Neural crest cell (in vitro differentiated cells): ENCODE measurements at places on chromosomes 6 and 20. TPM values are rescaled to one million over a fixed set of nuclear protein-coding genes. Genes with fewer than 3 reads are reported as not detected.

- DNase-seq, result no peak
Observed at GRCh38 chr6:169955731-169956437, 204.5 kb downstream of the ERMARD start.

DNA sequence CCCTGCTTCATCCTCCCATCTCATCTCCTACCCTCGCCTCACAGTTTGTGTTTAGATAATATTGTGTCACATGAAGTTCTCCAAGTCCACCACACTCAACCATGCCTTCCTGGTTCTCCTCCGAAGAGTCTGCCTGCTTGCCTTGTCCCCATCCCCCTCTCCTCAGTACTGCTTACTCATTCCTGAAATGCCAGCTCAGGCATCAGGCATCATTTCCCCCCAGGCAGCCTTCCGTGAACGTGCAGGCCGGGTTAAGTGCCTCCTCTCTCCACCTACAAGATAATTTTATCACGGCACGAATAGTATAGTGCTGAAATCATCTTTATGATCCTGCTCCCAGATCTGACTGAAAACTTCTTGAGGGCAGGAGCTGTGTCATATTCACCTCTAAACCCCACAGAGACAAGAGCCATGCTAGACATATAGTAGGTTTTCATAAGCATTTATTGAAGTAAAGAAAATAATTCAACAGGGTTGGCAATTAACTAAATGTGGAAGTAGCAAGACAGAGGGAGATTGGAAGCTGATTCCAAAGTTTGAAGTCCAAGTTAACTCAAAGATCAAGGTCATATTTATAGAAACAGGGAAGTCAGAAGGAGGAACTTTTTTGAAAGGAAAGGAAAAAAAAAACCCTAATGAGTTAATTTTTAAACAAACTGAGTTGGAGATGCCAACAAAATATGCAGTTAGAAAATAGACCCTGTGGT, 48.7 kb upstream of the BMP2 start:
- DNase-seq, result no peak

GRCh38 chr20:32594204-32594603, 9.1 kb upstream of the NOL4L start:
- no peak for DNase-seq

DNA sequence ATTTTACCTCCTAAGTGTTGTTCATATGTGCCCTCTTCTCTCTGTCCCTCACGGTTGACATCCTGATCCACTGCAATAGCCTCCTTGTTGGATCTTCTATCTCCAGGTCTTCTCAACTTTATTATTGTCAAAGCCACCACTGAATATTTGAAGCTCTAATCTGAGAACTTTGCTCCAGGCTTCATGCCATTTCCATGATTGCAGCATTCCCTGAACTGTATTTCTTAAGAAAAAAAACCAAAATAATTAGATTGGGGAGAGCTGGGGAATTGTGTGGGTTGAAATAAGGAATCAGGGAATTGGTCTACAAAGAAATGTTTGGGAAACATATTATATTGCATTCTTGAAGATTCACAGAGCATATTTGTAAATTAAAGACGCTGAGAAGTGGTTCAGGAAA, 2.5 kb upstream of the STX7 start:
- no peak for DNase-seq

- no peak for DNase-seq
Observed at GRCh38 chr6:125587666-125588632, 161.5 kb upstream of the HEY2 start.

GRCh38 chr6:168649209-168649608, 208.2 kb downstream of the SMOC2 start:
- no peak for DNase-seq

DNA sequence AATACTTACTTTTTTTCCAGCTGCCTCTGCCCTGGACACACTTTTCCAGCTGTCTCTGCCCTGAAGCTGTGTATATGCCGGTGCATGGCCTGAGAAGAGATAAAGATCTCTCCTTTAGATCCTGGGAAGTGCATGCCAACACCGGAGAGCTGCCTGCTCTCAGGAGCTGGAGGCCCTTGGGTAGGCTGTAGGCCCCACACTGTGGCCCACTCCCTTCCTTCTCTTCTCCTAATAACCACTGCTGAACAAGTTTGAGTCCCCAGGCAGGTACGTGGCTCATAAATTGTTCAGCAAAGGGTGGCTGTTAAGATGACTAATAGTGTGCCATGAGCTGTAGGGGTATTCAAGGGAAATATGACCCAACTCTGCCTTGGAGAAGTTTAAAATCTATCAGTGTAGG, 102.5 kb downstream of the CD24 start:
- DNase-seq, result no peak

DNA sequence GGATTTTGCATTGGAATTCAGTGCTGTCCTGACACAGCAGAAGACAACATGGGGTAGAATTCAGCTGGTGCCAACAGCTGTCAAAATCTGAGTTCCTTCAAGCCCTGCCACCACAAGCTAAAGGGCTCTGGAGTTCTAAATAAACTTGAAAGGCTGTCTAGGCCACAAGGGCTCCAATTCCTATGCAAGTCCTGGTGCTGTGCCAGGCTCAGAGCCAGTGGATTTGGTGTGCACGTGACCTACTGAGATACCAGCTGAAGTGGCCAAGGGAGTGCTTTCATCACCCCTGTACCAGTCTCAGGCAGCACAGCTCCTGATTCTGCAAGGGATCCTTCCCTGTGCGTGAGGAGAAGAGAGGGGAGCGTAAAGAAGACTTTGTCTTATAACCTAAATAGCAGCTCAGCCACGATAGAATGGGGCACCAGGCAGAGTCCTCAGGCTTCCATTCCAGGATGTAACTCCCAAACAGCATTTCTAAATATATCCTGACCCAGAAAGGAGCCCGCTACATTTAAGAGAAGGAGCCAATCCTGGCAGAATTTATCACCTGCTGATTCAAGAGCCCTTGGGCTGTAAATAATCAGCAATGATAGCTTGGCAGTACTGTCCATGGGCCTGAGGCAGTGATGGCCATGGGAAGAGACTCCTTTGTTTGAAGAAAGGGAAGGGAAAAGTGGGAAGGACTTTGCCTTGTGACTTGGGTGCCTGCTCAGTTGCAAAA, 881.2 kb upstream of the EPHA7 start:
- no peak for DNase-seq

GRCh38 chr6:168002804-168003203, 5.3 kb downstream of the KIF25 start:
- DNase-seq, result no peak

DNA sequence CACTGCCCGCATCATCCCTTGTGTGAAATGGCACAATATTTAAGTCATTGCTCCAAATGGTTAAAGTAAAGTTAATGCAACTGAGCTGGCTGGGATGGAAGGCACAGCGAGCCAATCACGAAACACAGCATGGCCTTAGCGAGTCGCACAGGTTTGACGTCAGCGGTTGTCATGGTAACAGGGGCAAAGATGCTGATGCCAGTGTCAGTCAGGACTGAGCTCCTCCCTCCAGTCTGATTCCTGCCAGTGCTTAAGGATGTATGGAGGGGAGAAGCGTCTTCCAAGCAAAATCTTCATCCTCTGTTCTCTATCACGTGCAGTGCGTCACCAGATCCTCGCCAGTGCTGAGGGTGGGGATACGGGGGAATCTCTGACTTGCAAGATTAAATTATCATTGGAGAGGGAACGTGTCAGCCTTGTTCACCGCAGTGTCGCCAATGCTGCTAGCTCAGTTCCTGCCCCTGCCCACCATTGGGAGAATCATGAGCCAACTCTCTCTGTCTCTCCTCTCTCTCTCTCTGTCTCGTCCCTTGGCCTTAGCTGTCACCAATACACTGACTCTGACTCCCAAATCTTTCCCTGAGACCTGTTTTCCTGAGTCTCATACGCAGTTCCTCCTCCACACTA, 24.5 kb downstream of the TSPYL4 start:
- peak; percentile 48 for DNase-seq

- DNase-seq, result no peak
Observed at GRCh38 chr20:58932170-58932569, 48.9 kb upstream of the NELFCD start.

- peak; percentile 63 for DNase-seq
Observed at GRCh38 chr6:3230900-3231246, 3.4 kb upstream of the TUBB2B start.

GRCh38 chr20:48202334-48203113, 417.2 kb upstream of the SULF2 start:
- DNase-seq, result no peak

The BLTP3A gene
- total RNA-seq, result 19.9 and 20.3 TPM in 2 replicates

The ARMH2 gene
- not detected in 2 replicates for total RNA-seq

The BMP6 gene
- total RNA-seq, result 0.44 and 0.55 TPM in 2 replicates

The OR2J3 gene
- not detected in 2 replicates for total RNA-seq

The CST4 gene
- not detected in 2 replicates for total RNA-seq

The ADAM33 gene
- total RNA-seq, result 3.0 and 3.2 TPM in 2 replicates

The FOXS1 gene
- not detected in 2 replicates for total RNA-seq

The KCNK5 gene
- 30.4 and 32.7 TPM in 2 replicates for total RNA-seq

The PDYN gene
- 0.55 and 0.63 TPM in 2 replicates for total RNA-seq

The PLEKHG1 gene
- 25.7 and 27.6 TPM in 2 replicates for total RNA-seq

The TRDN gene
- total RNA-seq, result not detected in 2 replicates
